ENCODE measurements at places on chromosomes 7 and 10.
A peak's percentile ranks its signal among the peaks of the same experiment; 100 is the strongest.

DNA sequence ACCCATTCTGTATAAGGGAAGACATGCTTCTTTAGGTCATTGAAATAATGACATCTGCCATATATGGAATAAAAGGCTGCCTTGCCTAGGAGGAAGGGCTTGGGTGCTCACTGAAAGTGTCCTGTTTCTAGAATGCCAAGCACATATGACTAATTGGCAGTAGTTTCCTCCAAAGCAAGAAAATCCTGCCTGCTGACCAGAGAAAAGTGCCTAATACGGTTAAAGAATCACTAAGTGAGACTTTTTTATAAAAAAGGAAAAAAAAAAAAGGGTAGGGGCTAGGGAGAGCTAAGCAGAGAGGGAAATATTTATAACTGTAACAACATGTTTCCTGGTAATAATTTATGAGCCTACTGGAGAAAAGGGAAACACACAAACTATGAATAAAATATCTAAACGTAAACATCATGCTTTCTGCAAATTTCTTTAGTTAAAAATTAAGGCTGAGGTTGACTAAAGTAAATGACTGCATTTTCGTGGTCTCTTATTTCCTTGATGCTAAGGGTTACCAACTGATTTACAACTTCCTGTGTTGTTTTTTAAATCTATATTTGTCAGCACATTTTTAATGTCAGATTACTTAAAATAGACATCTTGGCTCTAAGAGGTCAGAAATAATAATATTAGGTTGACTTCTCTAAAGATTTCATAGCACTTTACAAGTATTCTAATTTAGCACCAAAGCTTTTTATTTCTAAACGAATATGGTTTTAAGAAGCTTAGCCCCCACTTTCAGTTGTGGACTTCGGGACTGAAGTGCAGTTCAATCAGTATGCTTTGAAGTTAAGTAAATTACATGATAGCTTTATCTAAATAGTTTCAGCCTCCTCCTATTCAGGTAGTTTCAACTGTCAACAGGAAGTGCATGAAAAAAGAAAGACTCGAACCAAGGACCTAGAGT, 89.6 kb downstream of the CABCOCO1 start:
- DNase-seq, result peak; percentile 50

GRCh38 chr10:28459453-28460144, 73.3 kb upstream of the WAC start:
- peak; percentile 1 for DNase-seq

DNA sequence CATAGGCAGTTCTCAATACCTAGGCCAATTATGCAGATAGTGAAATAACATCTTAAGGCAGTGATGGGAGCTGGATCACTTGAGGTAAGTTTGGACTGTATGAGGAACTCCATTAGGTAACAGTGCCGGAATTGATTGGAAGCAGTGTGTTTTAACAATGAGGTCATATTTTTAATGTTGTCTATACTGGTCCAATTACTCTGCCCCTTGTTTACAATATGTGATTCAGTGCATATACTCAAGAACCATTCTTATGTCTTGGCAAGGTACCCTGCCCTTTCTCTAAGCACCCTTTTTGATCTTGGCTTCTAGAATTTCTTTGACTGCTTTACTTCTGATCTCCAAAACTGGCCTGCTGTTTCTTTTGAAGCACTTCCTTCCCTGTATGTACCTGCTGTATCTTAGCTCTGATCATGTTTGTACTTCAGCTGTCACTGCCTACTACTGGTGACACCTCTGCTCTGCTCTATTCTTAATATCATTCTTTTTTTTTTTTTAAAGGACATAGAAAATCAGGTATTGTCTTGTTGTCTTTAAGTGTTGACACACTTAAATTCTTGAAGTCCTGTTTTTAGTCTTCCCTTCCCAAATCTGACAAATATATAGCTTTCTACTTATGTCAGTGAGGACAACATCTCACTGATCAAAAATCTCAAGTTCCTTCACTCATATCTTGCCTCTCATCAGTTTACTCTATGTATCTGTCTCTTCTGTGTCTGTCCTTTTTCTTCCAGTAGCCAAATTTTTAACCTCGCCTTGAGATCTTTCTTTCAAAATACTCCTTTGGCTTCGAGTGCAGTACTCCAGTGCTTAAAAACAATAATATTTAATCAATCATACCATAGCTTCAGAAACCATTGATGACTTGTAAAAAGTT, 46.4 kb upstream of the RPA3 start:
- peak; percentile 22 for DNase-seq

DNA sequence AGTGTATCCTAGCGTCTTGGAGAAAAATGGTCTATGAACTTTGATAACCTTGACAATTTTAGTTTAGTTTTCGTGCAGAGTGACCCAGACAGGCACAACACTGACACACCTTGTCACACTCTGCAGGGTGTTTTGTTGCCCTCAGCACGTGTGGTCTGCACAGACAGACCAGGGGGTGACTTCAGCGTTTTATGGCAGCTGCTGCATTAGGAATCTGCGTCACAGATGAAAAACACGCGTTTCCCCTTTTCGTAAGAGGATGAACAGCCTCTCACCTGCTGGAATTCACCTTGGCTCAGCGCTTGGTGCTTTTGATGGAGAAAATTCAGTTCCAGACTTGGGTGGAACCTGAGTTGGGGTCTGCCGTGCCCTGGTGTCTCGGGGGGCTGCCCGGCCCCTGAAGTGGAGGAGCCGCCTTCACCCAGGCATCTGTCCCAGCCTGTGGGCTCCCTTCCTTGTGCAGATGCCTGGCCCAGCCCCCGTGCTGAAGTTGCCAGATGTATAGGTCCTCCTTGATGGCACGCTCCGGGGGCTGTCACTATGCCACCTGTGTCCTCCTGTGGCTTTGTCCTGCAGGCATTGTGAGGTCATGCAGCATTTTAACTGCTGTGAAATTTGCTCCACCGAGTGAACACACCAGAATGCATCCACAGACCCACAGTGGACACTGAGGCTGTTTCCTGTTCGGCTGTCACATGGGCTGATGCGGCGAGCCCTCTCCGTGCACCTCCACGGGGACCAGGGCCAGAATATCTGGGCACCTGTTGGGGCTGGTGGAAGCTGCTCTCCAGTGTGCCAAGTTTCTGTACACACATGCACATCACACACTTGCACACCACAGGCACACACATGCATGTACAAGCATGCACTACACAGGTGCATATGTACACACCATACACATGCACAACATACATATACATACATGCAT, 18.3 kb downstream of the INPP5A start:
- DNase-seq, result no peak

- no peak for DNase-seq
These were observed 5.1 kb downstream of the KEL start for GRCh38 chr7:142956951-142957623.

GRCh38 chr10:3222068-3222467, 49.5 kb upstream of the PITRM1 start:
- no peak for DNase-seq

DNA sequence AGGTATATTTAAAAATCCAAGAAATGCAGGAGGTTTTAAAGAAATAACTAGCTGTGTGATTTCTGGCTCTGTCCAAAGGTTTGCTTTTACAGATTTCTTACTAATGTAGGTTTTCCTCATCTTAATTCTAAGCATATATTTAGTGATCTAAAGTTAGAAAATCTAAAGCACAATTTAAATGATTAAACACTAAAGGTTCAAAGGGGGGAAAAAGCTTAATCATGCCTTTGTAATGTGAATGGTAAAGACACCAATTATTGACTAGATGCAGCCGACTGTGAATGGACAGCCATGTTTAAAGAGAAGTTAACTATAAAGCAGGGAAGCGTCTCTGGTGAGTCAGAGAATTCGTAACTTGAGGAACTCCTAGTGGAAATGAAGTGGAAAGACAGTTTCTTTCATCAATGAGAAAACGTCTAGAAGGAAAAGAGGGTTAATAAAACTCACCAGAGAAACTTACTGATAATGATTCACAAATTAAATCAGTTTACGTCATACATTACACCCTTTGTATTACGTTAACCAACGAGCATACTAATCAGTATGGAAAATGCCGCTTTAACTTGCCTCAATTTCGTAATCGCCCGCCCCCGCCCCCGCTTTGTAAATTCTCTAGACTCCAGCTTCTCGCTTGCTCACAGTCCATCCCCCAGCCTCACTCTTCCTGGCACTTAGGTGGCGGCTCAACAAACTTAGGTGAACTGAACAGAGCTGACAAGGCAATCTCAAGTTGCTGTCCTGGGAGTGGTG, 1.1 kb upstream of the HBP1 start:
- peak; percentile 38 for DNase-seq

- no peak for DNase-seq
These were observed 17.0 kb upstream of the SH3PXD2A start for GRCh38 chr10:103872137-103872931.

DNA sequence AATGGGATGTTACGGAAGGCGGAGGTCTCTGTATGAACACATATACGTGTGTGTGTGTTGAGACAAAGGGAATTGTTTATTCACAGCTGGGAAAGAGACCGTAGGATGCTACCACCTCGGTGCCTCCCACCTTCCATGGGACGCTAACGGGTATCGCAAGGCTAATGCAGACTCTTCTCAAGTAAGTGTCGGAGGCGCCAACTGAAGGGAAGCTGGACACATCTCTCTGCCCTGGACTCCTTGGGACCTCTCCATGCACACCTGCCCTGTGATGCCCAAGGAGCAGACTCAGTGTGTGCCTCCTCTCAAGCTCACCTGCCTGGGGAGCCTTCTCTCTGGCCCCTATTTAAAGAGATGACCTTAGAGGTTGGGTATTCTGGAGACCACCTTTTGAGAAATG, 230.9 kb downstream of the DNAJB6 start:
- DNase-seq, result no peak

- DNase-seq, result no peak
These were observed 10.3 kb downstream of the TMEM229A start for GRCh38 chr7:124022551-124022950.

DNA sequence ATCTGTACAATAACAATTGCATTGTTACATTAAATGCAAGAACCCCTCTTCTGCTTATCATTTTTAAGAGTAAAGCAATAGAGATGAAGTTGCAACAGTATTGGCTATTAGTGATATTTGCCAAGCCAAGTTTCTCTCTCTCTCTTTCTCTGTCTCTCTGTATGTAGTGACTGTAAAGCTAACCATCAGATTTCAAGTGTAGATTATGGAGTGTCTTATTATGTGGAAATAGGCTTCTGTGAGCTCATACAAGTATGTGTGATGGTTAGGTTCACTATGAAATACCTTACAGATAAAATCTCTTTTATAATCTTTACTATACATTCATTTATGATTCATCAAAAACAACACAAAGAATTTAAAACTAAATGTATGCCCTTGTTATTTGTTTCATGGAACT, 28.6 kb upstream of the NRP1 start:
- DNase-seq, result no peak

DNA sequence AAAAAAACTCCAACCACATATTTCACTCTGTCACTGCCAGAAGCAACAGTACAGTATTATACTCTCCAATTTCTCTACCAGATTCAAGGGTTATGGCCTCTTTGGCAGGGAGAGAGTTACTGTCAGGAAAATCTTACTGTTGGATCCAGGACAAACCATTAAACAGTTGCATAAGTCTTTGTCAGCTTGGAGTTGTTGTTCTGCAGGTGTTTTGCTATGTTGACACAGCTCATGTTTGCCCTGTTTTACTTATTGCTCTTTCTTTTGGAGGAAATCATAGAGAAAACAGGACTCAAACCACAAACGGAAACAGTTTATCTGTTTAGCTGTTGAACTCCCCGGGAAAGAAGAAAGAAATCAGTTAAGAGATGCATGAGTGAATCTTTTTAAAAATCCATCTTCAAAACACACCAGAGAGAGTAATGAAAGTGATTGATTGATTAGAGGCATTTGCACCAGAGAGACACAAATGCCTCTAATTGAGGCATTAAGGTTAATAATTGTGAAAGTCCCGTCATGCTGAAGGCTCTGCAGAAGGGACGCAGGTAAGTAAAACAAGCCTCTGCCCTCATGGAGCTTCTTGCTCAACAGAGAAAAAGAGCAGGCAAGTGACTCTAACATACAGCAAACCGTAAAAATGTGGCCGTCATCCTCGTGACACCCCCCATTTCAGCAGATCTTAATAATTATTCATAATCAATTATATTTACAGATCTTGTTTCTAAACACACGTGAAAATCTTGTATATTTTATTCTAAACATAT, 38.7 kb upstream of the ARHGAP21 start:
- no peak for DNase-seq

- no peak for DNase-seq
These were observed 4.7 kb downstream of the CASP2 start for GRCh38 chr7:143292876-143293275.

- DNase-seq, result peak; percentile 29
These were observed 591 bp downstream of the BZW2 start for GRCh38 chr7:16646472-16647072.

DNA sequence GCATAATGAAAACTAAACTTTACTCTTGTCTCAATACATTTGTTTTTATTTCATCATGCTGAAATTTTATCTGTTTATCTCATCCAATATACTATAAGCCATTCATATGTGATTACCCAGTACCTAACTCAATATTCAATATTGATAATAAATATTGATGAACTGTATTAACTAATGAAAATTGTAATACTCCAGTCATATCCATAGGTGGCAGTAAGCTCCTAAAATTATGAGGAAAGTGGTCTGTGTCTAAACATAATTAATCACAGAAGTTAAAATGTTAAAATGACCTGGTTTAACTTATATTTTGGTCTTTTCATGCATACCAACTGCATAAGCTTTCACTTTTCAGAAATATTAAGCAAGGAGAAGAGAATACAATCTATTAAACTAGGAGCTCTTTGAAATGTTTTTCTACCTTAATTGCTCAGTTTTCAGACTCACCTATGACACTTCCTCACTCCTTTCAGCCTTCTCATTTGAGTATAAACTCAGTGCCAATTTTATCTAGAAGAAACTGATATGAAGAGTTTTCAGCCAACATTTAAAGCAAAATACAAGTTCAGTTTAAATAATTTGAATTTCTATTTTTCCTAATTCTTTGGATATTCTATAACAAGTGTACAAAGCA, 30.5 kb upstream of the VWDE start:
- DNase-seq, result no peak

- DNase-seq, result no peak
These were observed 759.9 kb downstream of the LRMDA start for GRCh38 chr10:76191336-76191735.

DNA sequence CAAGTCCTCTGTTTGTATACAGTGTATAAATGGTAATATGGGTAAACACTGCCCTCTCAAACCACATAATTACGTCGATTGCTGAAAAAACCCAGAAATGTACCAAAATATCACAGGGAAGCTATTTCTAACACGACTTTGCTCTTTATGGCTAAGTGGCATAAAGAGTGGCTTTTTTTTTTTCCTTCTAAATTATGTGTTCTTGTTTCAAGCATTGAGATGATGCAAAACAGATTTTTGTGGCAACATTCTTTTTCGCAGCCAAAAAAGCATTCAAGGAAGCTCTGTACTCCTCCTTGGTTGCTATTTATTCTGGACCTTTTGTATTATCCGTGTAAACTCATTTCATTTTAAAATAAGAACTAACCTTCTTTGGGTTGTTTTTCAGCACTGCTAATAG, 138.9 kb downstream of the VTI1A start:
- DNase-seq, result no peak

- no peak for DNase-seq
These were observed 301.4 kb downstream of the CAMK1D start for GRCh38 chr10:12650538-12651298.

- DNase-seq, result no peak
These were observed 28.5 kb upstream of the LRRC72 start for GRCh38 chr7:16498122-16498521.

GRCh38 chr7:55550841-55551537, 21.3 kb downstream of the VOPP1 start:
- no peak for DNase-seq

GRCh38 chr10:119217991-119218490, 10.7 kb downstream of the GRK5 start:
- no peak for DNase-seq
